ENCODE measurements at places on chromosomes 7 and 10.

GRCh38 chr7:155807065-155807671, 5.1 kb downstream of the SHH start:
- no peak for DNase-seq

- DNase-seq: no peak
These were observed 25.7 kb upstream of the AGFG2 start for GRCh38 chr7:100513212-100513810.

DNA sequence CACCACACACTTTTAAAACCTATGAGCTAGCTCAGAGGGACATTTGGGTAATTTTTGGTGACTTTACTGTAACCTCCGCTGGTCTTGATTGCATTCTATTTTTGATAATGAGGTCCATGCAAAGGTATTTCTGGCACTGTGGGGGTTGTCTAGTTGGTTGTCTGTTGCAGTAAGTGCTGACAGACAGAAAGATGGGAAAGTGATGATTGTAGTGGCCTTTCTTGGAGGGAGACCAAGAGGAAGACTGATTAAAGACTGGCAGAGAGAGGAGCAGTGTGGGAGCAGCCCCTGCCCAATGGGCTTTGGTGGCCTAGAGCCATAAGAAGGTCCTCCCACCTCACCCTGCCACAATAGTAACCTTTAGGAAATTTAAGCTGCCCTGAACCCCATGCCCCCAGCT, 173.4 kb upstream of the CTBP2 start:
- DNase-seq: no peak

GRCh38 chr10:100362570-100363496, 15.8 kb downstream of the SCD start:
- DNase-seq: no peak

GRCh38 chr7:115722302-115722977, 308.1 kb downstream of the TFEC start:
- no peak for DNase-seq

DNA sequence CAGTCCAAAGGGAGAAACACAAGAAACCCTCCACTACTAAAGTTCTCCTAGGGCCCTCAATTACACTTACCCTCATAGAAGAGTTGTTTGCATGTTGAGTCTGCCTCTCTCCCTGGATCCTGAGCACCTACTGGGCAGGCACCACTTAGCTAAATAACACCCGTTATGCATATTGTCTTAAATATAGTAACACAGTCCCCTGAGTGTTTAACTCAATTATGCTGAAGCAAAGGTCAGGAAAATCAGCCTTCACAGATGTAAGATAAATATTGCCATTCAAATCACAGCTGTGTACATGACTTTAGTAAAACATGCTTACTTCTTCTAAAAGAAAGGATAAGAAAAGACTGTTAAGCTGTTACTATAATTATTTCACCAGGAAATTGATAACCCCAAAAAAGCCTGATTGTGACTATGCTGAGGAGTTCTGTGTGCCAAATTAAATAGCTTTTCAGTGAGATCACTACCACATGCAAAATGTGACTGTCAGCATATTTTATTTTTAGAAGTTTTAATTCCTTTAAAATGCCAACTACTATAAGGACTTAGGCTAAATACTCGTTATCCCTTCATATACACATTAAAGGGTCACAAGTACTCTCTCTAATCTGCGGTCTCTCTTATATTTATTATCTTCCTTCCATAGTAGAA, 733.9 kb upstream of the PHF14 start:
- no peak for DNase-seq

- DNase-seq: no peak
These were observed 93.2 kb upstream of the ZNF438 start for GRCh38 chr10:31124852-31125251.

GRCh38 chr10:14698111-14698828, 76.4 kb downstream of the FAM107B start:
- no peak for DNase-seq
